Transverse colon (tissue), 4 donors: ENCODE measurements at places on chromosomes 1 and 21. TPM values are rescaled to one million over a fixed set of nuclear protein-coding genes. Genes with fewer than 3 reads are reported as not detected.

GRCh38 chr1:115173151-115173550 is 83.8 kb upstream of the TSPAN2 start:
- H3K36me3 ChIP-seq, result no peaks in the 10 kb centered on the region
- H3K4me3 ChIP-seq, result no peak overlapping the region
- no peak for DNase-seq
- no peak overlapping the region for H3K27ac ChIP-seq
- H3K27me3 ChIP-seq, result no peaks in the 10 kb centered on the region

DNA sequence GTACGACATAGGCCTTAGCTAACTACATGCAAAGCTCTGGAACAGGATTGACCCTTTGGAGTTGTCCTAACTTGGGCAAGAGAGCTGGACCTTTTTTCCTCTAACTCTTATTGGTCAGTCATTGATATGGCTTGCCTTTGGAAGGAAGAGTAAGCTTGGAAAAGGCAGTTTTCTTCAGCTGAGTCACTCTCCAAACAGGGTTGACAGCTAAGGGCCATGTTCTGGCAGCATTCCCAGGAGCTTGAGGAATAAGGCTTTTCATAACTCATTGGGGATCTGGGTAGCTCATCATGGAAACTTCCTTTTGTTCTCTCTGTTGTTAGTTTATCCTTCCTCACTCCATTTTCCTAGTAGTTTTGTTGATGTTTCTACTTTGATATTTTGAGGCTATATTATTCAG is 14.5 kb upstream of the ERRFI1 start:
- DNase-seq, result peak; percentile 84
- H3K27ac ChIP-seq, result peak overlapping the region; percentile 60
- no peak overlapping the region for H3K4me3 ChIP-seq
- H3K4me1 ChIP-seq, result peaks cover 16% of the 10 kb centered on the region

- H3K4me3 ChIP-seq, result no peak overlapping the region
- H3K27me3 ChIP-seq, result peaks cover 5% of the 10 kb centered on the region
Observed at GRCh38 chr21:34365809-34366208, 2.0 kb downstream of the KCNE2 start.

DNA sequence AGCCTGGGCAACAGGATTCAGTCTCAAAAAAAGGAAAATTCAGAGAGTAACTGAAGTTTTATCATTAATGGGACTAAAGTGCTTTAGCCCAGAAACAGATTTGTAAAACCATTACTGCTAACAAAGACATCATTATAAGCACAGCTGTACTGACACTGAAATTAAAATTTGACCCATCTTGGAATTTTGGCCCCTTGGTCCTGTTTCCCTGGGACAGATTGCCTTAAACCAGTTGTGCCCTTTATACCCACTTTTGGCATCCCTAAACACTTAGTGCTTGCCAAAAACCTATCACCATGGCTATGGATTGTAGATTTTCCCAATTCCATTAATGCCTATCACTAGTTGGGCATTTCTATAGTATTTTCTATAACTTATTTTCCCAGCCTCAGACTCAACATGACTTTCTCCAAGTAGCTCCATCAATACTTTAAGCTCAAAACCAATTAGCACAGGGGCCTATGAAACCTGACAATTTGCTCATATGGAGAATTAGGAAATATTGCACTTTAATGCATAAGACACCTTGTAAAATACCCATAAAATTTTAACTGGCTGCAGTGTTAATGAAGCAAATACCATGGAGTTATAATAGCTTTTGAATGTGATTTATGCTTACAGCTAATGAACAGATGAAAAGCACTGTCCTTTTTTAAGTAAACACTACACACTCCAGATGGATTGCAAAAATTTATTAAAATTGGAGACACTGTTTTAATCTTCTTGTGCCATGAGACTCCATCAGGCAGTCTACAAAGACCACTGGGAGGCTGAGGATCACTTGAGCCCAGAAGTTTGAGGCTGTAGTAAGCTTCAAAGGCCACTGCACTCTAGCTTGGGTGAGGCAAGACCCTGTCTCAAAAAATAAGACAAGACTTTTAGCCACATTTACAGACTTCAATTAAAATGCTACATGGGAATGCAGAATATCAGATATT is 4.3 kb downstream of the GAS5 start:
- H3K36me3 ChIP-seq, result peaks cover 32% of the 10 kb centered on the region
- peaks cover 10% of the 10 kb centered on the region for H3K4me1 ChIP-seq
- no peak for DNase-seq
- no peak overlapping the region for H3K27ac ChIP-seq

DNA sequence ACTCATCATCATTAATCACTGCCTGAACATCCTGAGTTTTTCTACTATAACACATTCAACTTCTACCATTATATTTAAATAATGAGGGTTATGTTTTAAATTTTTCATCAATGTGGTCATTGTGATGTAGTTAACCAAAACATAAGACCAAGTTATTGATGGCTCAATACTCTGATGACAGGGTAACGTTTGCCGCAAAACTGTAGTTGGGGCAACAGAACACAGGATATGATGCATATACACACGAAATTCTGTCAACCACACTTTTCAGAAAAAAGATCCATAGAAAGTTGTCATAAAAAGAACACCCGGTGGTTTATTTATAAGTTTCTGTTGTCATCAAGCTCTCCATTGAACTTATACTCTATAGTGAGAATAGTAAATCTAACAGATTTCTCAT is 121.7 kb upstream of the COL11A1 start:
- no peaks in the 10 kb centered on the region for H3K4me1 ChIP-seq
- DNase-seq, result no peak
- no peaks in the 10 kb centered on the region for H3K36me3 ChIP-seq
- H3K27ac ChIP-seq, result no peak overlapping the region

GRCh38 chr1:185987611-185988321 is 253.6 kb downstream of the HMCN1 start:
- no peak overlapping the region for H3K27ac ChIP-seq
- no peak overlapping the region for H3K4me3 ChIP-seq
- peaks cover 4% of the 10 kb centered on the region for H3K4me1 ChIP-seq
- DNase-seq, result no peak

GRCh38 chr1:80542231-80542630 is 1258.5 kb upstream of the ADGRL2 start:
- H3K27me3 ChIP-seq, result no peaks in the 10 kb centered on the region
- no peaks in the 10 kb centered on the region for H3K36me3 ChIP-seq
- no peak overlapping the region for H3K27ac ChIP-seq
- no peaks in the 10 kb centered on the region for H3K4me1 ChIP-seq
- DNase-seq, result no peak

GRCh38 chr1:218048828-218049420 is 236.2 kb upstream of the RRP15 start:
- H3K36me3 ChIP-seq, result no peaks in the 10 kb centered on the region
- no peak overlapping the region for H3K4me3 ChIP-seq
- no peak for DNase-seq
- H3K27ac ChIP-seq, result no peak overlapping the region
- no peaks in the 10 kb centered on the region for H3K4me1 ChIP-seq
- no peaks in the 10 kb centered on the region for H3K27me3 ChIP-seq

DDI2 gene
- 55.3 TPM for total RNA-seq

DMBX1 gene
- not detected for total RNA-seq
